Activated CD4-positive, alpha-beta memory T cell treated with anti-CD3 and anti-CD28 coated beads, Interleukin-2, amount 10 ng/mL, durations not matched to agents 7 days and 5 days (primary cell): ENCODE measurements at places on chromosomes 12 and 14.

- no peak for DNase-seq
Measured at GRCh38 chr14:96888158-96888557, 91.0 kb downstream of the VRK1 start.

DNA sequence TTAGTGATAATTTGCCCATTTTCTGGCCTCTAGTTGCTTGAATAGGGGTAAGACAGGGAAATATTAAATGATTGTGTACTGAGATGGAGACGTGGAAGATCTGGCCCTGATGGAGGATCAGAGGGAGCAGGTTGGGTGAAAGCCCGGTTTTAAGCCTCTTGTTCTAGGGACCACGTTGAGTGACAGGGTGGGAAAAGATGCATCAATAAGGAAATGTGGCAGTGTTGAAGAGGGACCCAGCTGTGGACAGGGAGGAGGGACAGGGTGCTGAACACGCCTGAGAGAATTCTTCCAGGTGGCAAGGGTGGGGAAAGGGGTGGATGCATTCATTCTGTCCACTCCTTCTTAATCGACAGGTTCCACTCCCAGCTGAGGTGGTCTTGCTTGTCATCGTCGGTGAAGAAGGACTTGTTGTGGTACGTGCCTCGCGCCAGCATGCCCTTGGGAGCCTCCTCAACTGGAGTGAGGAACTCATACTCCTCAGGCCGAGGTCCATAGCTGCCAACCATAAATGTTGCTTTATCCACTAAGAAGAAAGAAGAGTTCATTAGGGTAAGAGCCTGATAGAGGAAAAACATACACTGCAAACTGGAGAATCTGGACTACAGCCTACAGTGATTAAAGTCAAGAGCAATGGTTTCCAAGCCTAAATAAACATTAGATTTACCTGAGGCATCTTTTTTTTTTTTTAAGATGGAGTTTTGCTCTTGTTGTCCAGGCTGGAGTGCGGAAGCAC is 4.0 kb upstream of the ERP27 start:
- DNase-seq, result no peak

GRCh38 chr14:59849411-59850130 is 21.0 kb downstream of the RTN1 start:
- no peak for DNase-seq

DNA sequence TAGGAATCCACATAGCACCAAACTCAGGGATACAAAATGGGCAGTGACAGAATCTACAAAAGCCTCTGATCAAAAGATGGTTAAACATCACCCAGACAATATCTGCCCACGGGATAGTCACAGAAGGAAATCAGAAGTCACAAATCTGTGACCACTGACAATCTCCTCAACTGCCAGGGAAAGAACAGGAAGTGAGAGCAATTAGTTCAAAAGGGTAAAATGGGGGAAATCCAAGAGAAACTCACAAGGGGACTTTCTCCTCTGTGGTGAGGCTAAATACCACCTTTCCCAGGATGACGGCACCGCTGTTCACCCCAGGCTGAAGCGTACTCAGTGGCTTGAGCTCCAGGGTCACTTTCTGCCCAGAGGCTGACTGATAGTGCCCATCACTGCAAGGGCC is 10.7 kb downstream of the TTC5 start:
- no peak for DNase-seq
